ENCODE measurements at places on chromosomes 1 and 21.

DNA sequence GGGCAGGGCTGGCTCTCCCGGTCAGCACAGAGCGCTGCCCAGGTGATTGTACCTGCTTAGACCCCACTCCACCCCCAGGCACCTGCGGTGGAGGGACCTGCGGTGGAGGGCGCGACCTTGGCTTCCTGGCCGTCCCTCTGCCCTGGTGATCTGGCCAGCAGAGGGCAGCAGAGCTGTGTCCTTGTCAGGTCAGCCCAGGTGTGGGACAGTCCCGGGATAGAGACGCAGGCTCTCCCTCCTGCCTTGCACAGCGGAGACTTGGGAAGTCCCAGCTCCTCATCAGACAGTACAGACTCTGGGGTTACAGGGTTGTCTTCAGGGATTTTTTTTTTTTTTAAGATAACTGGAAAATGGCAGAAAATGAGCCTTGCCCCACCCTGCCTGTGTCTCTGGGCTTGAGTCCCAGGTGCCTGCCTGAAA is 10.0 kb downstream of the SLX9 start:
- peak; percentile 76 for DNase-seq

DNA sequence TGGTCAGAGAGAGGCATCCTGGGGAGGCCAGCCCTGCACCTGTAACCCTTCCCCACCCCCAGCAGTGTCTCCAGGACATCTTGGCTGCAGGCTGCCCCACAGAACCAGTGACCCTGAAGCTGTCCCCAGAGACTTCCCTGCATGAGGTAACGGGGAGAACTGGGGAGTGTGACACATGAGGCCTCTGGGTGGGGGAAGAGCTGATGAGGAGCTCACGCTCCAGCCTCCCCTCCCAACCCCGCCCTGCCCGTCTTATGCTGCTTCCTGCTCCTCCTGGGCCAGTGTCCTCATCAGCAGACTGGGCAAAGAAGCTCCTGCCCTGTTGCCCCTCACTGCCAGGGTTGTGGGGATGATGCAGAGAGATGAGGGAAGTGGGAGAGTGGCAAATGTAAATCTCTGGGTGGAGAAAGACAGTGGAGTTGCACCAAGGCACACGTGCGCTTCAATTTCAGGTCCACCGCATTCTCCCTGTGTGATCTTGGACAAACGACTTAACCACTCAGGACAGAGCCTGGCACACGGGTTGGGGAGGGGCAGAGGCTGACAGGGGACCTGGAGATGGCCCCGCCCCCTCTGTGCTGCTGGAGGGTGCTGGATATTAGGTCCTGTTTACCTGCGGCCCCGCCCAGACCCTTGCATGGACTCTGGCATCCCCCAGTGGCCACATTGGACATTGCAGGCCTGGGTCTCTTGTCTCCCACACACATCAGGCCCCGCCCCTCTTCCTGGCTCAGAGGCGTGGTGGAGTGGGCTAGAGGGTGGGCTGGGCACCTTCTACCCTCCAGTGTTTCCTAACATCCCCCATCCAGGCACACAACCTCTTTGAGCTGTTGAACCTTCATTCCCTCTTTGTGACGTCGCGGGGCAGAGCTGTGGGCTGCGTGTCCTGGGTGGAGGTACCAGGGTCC is 12.3 kb downstream of the CLCNKB start:
- DNase-seq = peak; percentile 88

DNA sequence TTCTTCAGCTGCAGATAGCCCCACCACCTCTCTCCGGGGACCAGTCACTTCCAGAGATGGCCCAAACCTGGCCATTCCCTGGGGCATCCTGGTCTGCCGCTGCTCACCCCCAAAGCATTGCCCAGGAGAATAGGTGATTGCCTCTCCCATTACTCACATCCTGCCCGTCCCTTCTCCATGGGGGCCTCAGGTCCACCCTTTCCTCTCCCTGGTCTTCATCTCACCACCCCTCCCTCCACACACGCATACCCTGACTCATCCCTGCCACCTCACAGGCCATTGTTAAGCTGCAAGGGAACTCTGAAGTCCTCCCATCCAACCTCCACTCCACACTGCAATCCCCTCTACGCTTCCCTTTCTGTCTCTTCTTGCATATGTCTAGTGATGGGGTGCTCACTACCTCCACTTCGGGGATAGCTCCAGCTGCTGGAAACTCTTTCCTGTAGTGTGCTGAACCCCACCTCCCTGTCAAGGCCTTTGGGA is at the start of gene PLEKHG5:
PLEKHG5 (minus strand) TSS at position 188 of the 483 bp plus-strand sequence. CDS start 14,096 bp downstream, outside the sequence.
- no peak for DNase-seq

GRCh38 chr1:19429611-19430010 is 55.7 kb downstream of the CAPZB start:
- no peak for DNase-seq

DNA sequence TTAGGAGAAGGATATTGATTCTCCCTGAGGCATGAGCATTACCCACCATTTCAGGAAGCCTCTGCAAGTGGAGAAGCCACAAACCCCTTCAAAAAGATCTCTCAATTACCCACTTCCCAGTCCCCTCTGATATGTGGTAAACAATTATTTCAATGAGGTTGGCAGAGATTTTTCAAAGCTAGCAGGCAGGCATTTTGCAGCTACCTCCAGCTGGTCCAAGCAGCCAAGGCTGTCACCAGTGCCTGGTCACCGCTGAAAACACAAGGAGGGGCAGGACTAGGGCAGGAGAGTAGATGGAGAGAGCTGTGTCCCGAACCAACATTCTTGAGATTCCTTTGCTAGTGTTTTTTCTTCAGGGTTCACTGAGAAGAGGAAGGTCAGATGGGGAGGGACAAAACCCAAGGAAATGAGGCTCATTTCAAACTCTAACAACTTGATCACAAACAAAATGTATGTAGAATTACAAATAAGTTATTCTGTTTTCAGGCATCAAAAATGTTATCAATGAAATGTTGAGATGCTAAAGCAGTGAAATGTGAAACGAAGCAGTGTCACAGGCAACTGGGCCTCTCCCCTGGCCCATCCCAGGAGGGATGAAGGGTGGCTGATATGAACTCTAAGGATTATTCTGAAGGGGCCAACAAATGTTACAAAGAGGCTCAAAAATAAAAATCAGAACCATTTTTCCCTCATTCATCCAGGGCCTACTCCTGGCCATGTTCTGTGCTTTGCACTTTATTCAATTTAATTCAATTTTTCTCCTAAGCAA is 22.3 kb downstream of the APP start:
- DNase-seq = no peak

GRCh38 chr1:243447347-243447746 is 191.5 kb downstream of the SDCCAG8 start:
- DNase-seq = no peak

DNA sequence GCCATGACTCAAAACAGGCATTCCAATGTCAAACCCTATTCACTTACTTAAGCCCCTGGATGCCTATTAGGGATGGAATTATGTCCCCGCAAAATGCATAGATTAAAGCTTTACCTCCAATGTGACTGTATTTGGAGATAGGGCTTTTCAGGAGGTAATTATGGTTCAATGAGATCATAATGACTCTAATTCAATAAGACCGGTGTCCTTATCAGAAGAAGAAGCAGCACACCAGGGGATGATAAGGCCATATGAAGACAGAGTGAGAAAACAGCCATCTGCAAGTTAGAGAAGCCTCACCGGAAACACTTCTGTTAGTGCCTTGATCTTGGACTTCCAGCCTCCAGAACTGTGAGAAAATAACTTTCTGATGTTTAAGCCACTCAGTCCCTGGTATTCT is 1131.8 kb upstream of the TMPRSS15 start:
- DNase-seq = no peak

DNA sequence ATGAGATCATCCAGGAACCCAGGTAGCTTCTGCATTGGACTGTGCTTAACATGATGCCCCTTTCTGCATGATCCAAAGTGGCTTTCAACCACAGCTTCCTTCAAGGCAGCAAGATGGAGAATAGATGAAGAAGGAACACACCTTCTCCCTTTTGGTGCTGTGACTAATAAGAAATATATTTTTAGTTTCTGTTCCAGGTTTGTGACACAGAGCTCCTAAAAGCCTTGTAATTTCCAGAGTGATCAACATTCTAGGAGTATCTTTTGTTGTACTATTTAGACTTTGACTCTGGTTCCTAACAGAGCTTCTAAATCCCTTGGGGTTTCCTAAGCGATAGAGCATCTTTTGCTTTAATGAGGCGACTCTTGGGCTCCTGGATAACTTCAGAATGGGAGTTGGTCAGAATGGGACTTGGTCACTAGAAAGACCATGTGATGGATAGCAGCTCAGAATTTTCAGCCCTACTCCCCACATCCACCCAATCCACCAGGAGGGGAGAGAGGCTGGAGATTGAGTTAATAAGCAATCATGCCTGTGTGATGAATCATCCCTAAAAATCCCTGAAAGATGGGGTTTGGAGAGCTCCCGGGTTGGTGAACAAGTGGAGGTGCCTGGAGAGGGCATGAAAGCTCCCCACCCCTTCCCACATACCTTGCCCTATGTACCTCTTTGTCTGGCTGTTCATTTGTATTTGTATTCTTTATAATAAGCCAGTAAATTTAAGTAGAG is 134.8 kb downstream of the FGGY start:
- no peak for DNase-seq

GRCh38 chr1:155305881-155306391 is 2.7 kb upstream of the FDPS start:
- no peak for DNase-seq

DNA sequence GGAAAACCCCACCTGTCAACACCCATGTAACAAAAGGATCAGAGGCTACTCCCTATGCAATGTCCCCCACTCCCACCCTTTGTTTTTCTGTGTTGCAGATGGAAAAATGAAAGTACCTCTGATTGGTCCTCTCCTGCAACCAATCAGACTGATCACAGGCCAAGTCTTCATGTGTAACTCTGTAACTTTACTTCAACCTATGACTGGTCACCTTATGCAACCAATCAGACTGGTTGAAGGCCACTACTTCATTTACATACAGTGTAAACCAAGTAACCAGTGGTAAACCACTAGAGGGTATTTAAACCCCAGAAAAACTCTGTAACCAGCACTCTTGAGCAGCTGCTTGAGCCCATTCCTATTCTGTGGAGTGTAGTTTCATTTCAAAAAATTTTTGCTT is 266.3 kb upstream of the OLFM3 start:
- no peak for DNase-seq

- no peak for DNase-seq
Measured at GRCh38 chr1:238465449-238465848, 574.7 kb upstream of the ZP4 start.

DNA sequence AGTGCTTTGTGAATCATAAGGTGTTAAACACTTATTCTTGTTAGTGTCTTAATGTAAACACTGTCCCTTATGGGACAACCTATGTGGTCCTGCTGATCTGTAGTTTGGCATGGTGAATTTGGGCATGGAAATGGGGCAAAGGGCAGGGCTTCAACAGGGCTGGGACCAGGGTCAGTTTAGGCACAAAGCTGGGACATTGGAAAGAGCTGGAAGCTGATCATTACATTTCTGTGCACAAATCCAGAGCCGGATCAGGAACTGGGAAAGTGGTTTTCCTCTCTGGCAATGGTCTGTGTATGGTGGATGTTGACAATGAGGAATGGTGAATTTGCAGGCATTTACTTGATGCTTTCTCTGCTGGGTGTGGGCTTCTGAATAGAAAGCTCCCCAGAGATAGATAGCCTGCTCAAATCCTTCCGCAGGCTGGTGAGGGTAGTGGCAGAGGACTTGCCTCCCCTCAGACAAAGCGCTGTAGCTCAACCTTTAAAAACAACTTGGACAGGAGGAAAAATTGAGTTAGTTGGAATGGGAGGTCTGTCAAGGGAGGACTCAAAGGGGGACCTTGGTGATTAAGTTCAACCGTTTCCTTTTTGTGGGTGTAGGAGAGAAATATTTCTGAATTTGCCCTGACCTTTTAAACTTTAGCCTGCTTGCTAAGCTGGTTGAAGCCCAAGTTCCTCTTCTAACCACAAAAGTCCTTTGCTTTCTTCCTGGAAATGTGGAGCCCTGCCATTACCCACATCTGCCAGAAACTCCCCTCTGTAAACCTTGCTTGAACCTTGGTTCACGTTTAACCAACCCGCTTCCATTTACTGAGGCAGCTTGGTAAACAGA is 35.3 kb downstream of the HLX start:
- no peak for DNase-seq

DNA sequence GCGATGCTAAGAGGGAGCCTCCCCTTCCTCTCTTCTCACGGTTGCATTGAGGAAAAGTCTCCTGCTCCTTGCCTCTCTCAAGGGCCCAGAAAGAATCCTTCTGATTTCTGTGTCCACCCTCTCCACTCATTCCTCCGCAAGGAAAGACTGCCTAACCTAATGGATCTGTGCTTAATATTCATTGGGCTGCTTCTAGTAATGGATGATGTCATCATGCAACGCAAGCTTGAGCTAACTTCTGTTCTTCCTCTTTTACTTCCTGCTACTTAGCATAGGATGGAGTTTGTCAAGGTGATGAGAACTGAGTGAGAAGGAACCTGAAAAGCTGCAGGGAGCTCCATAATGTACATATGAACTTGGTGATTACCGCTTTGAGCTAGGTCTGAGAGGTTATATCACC is 35.2 kb upstream of the HMGB4 start:
- DNase-seq = no peak

DNA sequence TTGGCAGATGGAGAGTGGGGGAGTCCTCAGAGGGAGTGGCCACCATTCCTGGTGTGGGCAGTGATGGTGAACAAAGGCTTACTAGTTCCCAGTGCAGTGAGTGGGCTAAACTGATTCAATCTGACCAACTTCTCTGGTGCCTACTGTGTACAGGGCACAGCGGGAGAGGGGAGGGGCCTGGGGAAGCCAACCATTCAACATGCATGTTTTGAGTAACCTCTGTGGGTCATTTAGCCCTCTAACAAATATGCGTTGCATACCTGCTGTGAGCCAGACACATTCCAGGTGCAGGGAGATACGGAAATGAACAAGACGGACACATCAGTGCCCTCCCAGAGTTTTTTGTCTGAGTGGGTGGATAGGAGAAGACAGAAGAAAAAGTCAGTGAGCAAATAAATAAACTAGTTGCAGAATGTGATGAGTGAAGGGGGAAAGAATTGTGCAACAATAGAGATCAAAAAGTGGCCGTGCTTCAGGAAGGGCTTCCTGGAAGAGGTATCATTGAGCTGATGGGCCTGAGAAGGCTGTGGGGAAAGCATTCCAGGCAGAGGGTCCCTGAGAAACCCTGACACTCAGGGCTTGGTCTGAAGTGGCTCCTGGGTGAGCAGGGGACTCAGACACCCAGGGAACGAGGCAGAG is 78.8 kb downstream of the EPHB2 start:
- no peak for DNase-seq

DNA sequence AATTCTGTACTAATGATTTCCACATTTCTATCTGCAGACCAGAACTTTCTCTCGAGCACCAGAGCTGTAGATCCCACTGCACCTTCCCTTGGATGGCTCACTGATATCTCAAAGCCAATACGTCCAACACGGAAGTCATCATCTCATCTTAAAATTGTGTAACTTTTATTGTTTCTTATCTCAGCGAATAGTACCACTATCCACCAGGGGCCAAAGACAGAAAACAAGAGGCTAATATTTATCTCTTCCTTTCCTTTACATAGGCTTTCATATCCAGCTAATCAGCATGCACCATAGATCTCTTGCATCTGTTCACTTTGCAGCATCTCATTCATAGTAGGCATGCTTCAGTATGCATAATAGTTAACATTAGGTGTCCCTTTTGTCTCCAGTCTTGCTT is 303.6 kb downstream of the PTPRC start:
- DNase-seq = no peak
